ENCODE measurements at places on chromosomes 3 and 15.

DNA sequence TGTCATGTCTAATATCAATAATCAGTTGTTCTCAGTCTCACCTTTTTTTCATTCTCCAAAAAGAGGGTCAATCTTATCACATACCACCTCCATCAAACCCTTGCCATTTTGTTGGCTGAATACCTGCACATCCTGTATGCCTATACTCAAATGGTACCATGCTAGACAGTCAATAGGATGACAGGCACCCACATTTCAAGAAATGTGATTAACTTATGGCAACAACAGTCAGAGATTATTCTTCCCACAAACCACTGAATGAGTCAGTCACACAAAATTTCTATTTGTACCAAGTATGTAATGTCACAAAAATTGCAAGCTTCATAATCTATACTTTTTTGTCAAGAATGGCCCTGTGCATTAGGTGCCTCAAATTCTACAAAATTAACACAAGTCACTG lies 5.1 kb upstream of the SLC27A2 start:
- DNase-seq = no peak

DNA sequence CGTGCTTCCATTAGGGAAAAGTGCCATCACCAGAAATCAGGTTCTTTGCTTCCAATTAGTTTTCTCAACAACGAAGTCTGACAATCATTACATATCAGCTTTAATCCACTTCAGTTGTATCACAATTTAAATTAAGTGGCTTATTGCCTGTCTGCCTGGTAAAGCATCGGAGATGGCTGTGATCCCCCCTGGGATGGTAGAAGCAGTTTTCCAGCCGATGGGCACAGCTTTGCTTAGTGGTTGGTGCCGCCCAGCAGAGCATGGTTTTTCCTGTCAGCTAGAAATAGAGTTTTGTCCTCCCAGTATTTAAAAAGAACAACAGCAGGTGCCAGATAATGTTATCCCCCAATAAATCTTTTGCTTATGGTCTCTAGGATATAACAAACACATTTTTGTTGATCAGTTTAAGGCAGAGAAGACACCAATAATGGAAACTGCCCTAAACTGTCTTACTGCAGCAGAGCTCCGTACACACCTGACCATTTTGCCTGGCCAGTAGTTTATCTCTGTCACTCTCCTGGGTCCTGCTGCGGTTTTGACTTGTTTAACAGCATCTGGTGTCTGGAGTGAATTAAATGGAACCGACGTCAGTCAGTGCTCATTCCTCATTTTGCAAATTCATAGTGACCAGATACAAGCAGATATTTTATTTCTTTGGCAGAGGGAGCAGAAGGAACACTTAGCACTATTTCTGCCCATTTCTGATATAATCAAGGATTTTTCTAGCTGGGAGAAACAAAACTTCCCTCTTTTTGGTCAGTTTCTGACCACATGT lies 79.1 kb downstream of the SLC49A4 start:
- DNase-seq = no peak

- DNase-seq = no peak
Measured at GRCh38 chr3:149784064-149784704, 8.2 kb downstream of the ANKUB1 start.

GRCh38 chr15:92899601-92899947 lies 550 bp upstream of the CHD2 start:
- no peak for DNase-seq

DNA sequence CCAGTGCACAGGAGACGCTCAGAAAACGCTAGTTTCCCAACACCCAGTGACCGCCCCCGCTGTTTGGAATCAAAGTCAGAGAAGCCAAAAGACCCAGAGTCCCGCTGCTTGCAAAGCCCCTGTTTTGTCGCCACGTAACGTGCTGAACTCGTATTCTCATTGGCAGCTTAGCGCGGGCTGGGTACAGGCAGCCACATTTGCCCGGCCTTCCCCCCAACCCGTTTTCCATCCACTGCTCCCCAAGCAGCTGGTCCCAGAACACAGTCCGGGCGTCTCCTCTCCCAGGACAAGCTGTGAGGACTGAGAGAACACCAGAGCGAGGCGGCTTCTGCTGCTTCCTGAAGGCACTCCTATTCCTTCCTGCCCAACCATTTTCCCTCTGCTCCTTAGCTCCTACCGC lies 54.8 kb downstream of the RASGRF1 start:
- no peak for DNase-seq
